Fibroblast of lung (primary cell): ENCODE measurements at places on chromosomes 1 and 21. TPM values are rescaled to one million over a fixed set of nuclear protein-coding genes. Genes with fewer than 3 reads are reported as not detected.

WDR64 gene
- total RNA-seq: not detected in 2 replicates

ADAMTS4 gene
- total RNA-seq: 0.51 and 1.3 TPM in 2 replicates

SH3BGR gene
- 3.3 and 6.8 TPM in 2 replicates for total RNA-seq

CPLANE2 gene
- 12.1 and 19.2 TPM in 2 replicates for total RNA-seq

DNA sequence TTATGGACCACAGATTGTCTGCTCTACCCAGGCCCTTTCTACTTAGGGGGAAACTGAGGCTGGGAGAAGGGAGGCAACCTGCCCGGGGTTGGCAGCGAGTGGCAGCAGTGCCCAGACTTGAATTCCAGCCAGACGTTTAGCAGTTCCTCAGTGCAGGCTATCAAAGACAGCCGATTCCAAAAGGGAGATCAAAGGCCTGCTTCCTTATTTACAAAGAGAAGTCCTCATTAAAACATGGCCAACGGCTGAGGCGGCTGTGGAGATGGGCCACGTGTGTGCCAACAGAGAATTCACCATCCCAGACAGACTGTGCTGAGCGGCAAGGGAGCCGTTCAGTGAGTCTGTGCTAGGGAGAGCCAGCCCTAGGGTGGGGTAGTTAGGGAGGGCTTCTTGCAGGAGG lies 27.7 kb downstream of the C1QB start:
- no peak overlapping the region for H3K4me3 ChIP-seq
- DNase-seq: no peak
- no peaks in the 10 kb centered on the region for H3K36me3 ChIP-seq
- H3K4me1 ChIP-seq: no peaks in the 10 kb centered on the region

GRCh38 chr21:25887646-25888306 lies 153.0 kb downstream of the GABPA start:
- H3K36me3 ChIP-seq: peaks cover 1% of the 10 kb centered on the region
- no peaks in the 10 kb centered on the region for H3K4me1 ChIP-seq
- DNase-seq: no peak
- H3K4me3 ChIP-seq: no peak overlapping the region
- no peak overlapping the region for H3K27ac ChIP-seq

- no peak overlapping the region for H3K27ac ChIP-seq
- no peaks in the 10 kb centered on the region for H3K36me3 ChIP-seq
- peak; percentile 57 for DNase-seq
- H3K27me3 ChIP-seq: no peaks in the 10 kb centered on the region
- H3K4me1 ChIP-seq: no peaks in the 10 kb centered on the region
Measured at GRCh38 chr1:197787056-197787455, 11.8 kb upstream of the DENND1B start.

DNA sequence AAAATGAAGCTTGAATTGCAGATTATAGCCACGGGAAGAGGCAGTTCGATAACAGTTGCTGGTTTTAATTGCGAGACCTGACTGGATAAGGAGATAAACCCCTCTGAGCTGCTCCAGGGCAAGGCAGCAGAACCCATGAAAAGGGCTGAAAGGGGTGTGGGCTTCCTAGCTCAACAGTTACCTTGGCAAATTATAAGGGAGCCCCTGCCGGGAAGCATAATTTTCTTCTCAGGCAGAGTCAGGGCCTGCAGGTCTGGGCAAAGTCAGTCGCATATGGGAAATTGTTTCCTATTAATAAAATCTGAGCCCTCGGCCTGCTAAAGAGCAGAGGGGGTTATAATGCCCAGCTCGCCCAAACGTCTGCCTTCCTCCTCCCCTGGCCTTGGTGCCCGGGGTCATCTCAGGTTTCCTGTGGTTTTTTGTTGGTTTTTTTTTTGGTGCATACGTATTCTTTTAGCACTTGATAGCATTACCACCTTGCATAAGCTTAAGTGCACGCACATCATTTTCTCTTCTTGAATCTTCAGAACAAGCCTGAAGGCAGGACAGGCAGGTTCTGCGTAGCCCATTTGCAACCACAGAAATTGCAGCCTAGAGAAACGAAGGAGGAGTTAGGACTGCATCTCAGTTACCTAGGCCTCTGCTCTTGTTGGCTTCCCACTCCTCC lies 33.9 kb upstream of the SELENON start:
- no peak overlapping the region for H3K4me3 ChIP-seq
- no peaks in the 10 kb centered on the region for H3K36me3 ChIP-seq
- no peak overlapping the region for H3K27ac ChIP-seq
- DNase-seq: no peak
